NK-92 treated with Interleukin-12 subunit alpha and Interleukin-12 subunit beta, amount 100 ng/mL, for 24 hours (cell line): ENCODE measurements at places on chromosomes 16 and 17.

DNA sequence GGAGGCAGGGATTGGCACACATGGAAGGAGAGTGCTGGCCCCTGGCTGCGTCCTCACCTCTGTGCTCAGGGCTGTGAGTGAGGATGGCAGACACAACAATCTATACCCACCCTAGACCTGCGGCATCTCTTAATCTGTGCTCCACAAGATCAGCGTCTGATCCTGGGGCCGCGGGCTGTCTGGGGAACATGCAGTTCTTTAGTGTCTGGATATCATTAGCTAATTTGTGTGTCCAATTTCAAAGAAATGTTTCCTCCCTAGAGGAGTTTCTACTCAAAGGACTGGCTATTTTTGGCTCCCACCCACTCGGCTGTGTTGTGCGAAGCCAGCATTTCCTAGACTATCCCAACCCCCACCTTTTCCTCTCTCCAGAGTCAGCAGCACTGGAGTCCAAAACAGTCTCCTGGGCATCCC, 93.8 kb downstream of the GRIN2A start:
- no peak for DNase-seq

GRCh38 chr17:64354396-64354795, 36.3 kb downstream of the PECAM1 start:
- DNase-seq: no peak

GRCh38 chr17:45300060-45300751, 16.6 kb downstream of the MAP3K14 start:
- DNase-seq: no peak

GRCh38 chr16:80743273-80743672, 61.1 kb downstream of the CDYL2 start:
- DNase-seq: peak; percentile 13

- no peak for DNase-seq
Measured at GRCh38 chr17:4898927-4899326, 409 bp upstream of the C17orf107 start.

DNA sequence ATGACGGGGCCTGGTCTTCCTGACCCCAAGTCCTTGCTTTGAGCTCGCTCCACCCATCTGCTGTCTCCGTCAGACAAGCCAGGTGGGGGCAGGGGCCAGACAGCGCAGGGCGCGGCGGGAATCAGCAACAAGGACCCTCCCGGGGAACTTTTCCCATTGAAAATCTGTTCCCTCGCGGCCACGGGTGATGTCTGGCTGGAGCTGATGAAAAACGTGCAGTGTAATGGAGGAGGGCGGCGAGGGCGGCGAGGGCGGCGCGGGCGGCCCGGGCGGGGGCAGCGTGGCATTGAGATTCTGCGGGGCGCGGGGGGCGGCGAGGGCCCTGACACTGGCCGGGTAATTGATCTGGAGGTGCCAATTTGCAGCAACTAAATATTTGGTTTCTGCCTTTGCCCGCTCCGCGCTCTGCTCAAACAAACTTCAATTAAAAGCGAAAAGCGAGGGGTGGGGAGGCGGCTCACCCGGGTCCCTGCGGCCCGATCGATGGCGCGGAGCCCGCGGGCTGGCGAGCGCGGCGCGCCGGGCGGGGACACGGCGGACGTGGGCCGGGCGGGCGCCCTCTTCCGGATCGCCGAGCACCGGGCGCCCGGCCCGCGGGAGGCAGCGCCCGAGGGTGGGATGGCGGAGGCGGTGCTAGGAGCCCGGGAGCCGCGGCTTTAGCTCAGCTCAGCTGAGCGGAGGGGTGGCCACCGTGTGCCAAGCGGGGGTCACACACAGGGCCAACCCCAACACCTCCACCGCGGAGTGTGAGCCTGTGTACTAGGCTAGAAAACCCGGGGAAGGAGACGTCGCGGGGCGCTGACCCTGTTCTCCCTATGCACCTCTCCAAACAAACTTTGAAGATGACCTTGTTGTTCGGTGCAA, 32.4 kb downstream of the DCAKD start:
- DNase-seq: no peak

DNA sequence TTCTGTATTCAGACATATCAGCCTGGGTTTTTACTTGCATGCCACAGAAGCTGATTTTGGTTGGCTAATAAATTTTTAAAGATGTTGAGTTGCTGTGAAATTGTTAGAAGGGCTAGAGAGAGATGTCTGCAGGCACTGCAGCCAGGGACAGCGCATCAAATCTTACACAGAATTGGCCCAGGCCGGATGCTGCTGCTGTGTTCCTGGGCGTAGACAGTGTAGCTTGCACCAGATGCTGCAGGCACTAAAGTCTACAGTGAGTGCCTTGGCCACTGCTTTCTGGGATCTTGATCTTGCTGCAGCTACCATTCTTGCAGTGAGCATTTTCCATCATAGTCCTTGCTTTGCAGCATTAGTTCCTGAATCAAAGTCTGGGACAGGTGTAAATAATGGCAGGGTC, 169.9 kb downstream of the SPECC1 start:
- DNase-seq: no peak

DNA sequence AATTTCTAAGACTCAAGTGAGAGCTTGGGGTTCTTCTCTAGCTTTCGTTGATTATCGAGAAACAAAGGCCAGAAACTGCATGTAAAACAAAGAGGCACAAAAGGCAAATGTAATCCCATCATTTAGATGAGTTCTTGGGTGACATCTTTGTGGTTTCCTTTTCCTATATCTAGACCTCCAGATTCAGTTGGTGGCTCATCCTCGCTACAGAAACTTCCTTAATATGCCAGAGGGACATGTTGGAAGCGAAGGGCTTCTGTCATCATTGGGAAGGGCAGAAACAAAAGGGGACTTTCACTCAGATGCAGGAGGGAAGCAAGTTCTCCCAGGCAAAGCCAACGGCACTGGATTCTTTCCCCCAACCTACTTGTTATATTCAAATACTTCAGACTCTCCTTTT, 150.6 kb upstream of the ZFHX3 start:
- DNase-seq: no peak

- no peak for DNase-seq
Measured at GRCh38 chr16:48612611-48613010, 2.6 kb upstream of the N4BP1 start.

GRCh38 chr17:79993390-79994227, 42.1 kb downstream of the TBC1D16 start:
- peak; percentile 40 for DNase-seq

DNA sequence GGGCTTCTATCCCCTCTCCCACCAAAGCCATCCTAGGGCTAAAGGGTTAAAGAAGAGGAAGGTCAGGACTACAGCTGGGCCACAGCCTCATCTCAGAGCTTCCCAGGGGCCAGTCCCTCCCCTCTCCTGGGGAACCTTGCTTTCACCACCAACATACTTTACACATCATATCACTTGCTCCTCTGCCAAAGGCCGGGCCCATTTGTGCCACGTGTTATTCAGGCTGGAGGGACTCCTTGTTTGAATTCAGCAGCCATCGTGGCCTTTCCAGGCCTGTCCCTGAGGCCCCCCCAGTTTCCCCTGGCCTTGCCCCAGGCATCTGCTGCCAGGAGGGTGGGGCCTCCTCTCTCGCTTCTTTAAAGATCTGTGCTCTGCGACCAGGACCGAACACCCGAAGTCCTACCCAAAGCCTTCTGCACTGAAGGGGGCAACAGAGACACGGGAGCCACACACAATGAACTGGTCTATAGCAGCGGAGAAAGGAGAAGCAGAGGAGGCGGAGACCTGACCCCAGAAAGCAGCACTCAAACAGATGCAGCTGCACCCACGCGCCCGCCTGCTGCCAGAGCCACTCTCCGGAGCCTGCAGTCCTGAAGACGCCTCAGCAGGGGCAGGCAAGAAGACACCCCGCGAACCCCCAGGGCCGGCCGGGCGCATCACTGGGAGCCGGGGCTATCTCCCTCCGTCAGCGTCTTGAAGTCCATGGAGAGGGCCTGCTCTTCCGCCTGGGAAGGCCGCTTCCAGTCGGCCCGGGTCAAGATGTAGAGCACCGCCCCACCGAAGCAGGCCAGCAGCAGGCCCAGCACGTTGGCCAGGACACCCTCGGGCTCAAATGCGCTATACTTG, 12.1 kb downstream of the CYB561 start:
- DNase-seq: no peak

- DNase-seq: no peak
Measured at GRCh38 chr16:27241658-27242057, 26.9 kb downstream of the NSMCE1 start.

GRCh38 chr16:524274-525040, 3.1 kb upstream of the CAPN15 start:
- DNase-seq: no peak

DNA sequence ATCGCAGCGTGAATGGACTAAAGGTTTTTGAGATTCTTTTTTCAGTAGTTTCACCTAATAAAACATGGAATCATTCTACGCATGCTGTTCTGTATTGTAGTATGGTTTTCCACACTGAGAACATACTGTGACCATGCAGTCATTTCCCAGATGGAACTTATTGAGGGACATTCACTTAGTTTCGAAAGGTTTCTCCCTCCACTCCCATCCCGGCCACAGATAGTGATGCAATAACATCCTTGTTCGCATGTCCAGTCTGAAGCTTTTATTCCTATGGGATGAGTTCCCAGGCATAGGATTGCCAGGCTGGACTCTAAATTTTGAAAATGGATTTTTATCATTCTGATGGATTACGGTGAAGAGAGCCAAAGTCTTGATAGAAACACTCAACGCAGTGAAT, 420.4 kb downstream of the WWOX start:
- DNase-seq: no peak

DNA sequence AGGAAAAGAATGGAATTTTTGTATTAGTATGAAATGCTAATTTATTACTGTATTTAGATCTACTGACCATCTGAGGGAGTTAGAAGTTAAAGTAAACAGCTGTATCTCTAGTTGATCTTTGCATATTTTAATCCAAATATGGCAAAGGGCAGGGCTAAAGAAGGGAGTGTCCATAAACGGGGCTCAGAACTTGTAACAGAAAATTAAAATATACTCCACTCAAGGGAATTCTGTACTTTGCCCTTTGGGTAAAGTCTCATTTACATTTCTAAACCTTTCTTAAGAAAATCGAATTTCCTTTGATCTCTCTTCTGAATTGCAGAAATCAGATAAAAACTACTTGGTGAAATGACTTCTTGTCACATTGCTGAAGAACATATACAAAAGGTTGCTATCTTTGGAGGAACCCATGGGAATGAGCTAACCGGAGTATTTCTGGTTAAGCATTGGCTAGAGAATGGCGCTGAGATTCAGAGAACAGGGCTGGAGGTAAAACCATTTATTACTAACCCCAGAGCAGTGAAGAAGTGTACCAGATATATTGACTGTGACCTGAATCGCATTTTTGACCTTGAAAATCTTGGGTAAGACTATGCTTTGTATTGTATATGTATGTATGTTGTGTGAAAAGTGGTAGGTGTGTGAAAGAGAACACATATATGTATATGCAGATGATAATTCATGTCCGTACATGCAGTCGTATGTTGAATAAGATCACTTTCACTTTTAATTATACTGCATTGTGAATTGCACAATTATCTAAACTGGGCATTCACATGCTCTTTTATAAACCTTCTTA, at the start of gene ASPA:
Gene ASPA, plus strand, starts transcription at position 186 of the 799 bp plus-strand sequence. Its CDS starts 163 bp downstream, at position 349.
- DNase-seq: no peak

- no peak for DNase-seq
Measured at GRCh38 chr16:66278111-66278531, 88.4 kb upstream of the CDH5 start.

GRCh38 chr17:64739316-64740058, 77.4 kb upstream of the SMURF2 start:
- DNase-seq: no peak

DNA sequence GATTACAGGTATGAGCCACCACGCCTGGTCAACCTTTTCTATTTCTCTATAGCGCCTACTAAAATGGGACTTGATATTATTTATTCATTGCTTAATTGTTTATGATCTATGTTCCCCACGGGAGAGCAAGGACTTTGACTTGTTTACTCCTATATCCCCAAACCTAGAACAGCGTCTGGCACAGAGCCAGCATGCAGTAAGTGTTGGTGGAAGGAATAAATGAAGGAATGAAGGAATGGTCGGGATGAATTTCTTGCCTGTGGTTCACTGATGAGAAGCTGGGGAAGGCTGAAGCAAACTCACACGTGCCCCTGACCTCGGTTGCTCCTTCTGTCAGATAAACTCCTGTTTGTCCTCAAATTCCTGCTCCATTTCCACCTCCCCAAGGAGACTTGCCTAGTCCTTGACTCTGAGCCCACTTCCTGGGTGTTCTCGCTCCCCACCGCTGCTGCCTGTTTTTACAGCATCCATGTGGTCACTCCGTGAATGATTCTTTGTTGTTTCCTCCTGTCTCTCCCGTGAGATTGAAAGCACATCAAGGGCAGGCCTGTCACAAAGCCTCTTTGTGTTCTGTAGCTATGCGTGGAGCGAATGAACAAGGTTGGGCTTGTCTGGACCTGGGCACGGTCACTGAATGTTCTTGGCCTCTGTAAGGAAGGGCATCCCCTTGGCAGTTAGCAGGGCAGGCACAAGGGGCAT, 17.3 kb downstream of the C17orf100 start:
- DNase-seq: no peak

DNA sequence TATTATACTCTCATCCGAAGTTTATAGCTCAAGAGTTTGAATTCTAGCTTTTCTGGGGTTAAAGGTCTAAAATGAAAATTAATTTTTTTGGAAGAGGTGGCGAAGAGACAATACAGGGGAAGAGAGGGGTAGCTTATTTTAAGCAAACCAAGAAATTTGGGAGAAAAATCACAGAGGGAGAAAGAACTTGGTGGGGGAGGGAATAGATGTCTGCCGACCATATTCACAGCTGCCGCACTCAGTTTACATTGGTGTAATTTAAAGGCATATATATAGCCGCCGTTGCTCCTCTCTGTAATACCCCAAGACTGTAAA, 6.5 kb upstream of the ZFHX3 start:
- DNase-seq: no peak

DNA sequence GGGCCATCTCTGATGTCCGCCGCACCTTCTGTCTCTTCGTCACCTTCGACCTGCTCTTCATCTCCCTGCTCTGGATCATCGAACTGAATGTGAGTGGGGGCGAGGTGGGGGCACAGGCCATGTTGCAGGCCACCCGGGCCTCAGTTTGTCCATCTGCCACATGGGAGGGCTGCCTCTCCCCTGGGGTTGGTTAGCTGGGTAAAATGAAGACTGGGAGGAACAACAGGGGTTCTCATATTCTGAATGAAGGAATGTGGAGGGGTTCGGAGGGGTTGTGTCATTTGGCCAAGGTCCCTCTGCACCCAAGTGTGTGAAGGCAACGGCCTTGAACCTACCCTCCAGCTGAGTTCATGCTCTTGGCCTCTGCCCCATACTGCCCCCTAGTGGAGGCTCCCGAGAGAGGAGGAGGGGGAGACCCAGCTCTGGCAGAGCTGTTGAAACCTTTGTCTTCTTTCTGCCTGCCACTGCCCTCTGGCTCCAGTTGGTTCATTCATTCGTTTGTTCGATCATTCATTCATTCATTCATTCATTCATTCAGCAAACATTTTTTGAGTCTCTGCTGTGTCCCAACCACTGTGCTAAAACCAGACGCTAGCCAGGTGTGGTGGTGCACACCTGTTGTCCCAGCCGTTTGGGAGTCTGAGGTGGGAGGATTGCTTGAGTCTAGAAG, 11.4 kb upstream of the TCAP start:
- DNase-seq: peak; percentile 56

- no peak for DNase-seq
Measured at GRCh38 chr17:67266496-67266895, 21.5 kb upstream of the HELZ start.
